ENCODE measurements at places on chromosomes 6 and 20.

- DNase-seq = peak; percentile 26
Measured at GRCh38 chr6:138454981-138455706, 44.1 kb downstream of the NHSL1 start.

GRCh38 chr20:44217342-44218092 is 6.9 kb upstream of the OSER1 start:
- peak; percentile 52 for DNase-seq

DNA sequence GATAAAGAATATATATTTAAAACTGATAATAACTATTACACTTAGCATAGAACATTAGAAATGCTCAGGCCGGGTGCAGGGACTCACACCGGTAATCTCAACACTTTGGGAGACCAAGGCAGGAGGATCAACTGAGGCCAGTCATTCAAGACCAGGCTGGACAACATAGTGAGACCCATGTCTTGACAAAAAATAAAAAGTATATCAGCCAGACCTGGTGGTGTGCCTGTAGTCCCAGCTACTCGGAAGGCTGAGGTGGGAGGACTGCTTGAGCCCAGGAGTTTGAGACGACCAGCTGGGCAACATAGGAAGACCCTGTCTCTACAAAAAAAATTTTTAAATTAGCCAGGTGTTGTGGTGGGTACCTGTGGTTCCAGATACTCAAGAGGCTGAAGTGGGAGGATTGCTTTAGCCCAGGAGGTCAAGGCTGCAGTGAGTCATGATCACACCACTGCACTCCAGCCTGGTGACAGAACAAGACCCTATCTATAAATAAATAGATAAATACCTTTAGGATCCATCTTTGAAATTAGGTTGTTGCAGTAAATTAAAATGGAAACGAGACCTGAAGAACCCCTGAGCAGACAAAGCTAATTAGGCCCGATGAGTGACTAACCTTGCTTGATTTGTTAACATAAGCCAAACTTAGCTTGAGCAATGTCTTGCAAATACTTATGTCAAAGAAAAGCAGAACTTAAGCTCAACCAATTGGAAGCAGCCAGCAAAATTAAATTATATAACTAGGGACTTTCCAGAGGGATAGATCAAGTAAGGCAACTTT is 75.8 kb upstream of the E2F3 start:
- DNase-seq = no peak

DNA sequence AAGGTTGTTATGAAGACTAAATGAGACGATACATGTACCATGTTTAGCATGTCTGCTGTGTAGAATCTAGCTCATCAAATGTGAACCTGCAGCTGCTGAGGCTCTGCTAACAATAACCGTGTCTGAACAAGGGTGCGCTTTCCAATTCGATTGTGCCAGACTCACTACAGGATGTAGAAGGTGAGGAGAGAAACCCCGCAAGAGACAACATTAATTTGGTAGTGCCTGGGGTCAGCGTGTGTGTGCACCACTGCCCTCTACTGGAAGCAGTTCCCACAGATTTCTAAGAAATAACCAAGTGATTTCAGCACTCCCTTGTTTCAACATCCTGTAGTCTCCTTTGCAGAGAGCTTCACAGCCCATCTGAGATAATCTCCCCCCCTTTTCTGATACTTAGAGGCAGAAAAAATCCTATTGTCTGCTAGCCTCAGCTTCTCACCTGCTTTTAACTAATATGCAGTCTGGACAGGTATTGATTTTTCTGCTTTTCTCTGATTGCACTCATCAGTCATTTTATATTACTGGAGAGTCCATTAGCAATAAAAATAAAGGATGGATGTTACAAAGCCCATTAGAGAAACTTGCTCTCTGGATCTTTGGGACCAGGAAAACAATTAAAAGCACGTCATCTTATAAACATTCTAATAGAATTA is 96.7 kb upstream of the BACH2 start:
- peak; percentile 38 for DNase-seq

GRCh38 chr6:89047473-89047872 is 33.1 kb upstream of the PNRC1 start:
- no peak for DNase-seq

DNA sequence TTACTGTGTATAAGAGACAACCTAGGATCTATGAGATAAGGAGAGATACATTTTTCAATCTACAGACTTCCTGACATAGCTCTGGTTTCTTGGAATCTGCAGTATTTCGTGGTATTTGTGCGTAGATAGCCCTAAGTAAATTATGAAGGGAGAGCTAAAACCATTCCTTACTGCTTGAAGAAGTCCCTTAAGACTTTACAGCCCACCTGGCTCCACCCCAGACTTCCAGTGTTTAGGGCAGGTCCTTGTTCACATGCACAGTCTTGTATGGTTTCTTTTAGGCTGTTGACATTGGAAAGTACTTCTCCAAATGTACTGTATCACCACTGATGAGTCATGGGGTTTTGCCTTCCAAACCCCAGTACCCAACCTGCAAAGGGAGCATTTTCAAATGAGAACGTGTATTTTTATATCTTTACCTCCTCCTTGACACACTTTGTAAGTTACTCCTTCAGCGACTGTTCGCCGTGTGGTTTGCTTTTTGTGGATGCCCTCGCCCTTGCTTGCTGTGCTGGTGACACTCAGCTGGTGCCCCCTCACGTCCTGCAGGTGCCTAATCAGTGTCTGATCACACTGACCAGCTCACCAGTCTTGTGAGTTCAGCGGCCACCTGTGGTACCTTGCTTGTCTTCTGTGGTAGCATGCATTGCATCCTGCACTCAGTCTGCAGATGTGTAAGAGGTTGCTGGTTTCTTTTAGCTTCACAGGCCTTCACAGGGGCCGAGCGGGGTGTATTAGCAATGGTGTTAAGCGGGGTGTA is 73.3 kb downstream of the IGF2R start:
- DNase-seq = no peak

DNA sequence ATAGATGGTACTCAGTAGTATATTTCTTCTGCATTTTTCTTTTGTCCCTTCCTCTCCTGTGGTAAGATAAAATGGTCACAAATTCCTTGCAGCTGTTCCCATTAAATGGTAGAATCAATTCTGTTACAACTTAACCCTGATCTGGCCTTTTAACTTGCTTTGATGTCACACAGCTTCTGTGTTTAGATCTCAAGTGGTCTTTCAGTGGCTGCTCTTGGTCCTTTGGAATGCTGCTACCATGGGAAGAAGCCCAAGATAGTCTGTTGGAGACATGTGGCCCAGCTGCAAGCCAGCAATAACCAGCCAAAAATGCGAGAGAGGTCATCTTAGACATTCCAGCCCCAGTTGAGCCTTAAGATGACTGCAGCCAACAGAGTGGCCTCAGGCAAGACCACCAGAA is 429.7 kb downstream of the KIF16B start:
- DNase-seq = no peak

Measured in activated T-helper 1 cell treated with anti-CD3 and anti-CD28 coated beads, Interleukin-2, amount 50 U/mL, for 16 hours (primary cell).